Stimulated activated CD4-positive, alpha-beta T cell treated with anti-CD3 and anti-CD28 coated beads, Interleukin-1b, Interleukin-23, amount 100 ng/mL, for 1 hour (primary cell): ENCODE measurements at places on chromosomes 3 and 15.

DNA sequence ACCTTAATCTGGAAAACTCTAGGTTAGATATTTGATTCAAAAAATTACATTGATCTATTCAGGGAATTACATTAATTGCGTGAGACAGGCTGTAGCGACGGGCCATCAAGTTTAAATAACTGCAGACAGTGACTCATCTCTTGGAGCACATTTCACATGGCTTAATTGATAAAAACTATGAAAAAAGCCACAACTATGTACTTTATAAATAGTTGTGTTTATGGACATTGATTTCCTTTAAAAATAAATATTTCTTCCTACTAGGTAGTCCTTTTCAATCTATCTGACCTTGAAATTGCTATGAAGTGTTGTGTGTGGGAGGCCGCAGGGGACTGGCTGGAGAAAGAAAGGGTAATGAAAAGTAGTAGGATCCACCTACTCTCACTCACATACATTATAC, 157.8 kb downstream of the IL1RAP start:
- DNase-seq, result no peak

DNA sequence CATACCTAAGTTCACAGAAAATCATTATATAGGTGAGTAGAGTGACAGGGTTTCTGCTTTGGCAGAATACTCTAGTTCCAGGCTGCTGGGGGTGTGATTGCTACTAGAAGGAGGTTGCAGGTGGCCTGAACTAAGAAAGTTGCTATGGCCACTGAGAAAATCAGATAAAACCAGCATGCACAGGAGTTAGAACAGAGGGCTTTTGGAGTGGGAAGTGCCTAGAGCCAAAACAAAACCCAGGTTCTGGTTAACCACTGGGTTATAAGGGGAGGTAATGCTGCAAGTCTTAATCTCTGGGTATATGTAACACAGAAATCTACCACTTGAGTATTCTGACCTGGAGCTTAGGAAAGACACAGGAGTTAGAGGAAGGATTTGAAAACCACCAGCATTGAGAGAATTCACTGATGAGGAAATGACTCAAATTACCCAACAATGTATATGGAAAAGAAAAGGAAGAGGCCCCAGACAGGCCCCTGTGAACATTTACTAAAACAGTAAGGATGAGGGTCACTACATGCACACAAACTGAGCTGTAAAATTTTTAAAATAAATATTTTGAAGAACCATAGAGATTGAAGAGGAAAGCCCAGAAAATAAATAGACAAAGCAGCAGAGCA, 60.0 kb downstream of the PLOD2 start:
- no peak for DNase-seq

DNA sequence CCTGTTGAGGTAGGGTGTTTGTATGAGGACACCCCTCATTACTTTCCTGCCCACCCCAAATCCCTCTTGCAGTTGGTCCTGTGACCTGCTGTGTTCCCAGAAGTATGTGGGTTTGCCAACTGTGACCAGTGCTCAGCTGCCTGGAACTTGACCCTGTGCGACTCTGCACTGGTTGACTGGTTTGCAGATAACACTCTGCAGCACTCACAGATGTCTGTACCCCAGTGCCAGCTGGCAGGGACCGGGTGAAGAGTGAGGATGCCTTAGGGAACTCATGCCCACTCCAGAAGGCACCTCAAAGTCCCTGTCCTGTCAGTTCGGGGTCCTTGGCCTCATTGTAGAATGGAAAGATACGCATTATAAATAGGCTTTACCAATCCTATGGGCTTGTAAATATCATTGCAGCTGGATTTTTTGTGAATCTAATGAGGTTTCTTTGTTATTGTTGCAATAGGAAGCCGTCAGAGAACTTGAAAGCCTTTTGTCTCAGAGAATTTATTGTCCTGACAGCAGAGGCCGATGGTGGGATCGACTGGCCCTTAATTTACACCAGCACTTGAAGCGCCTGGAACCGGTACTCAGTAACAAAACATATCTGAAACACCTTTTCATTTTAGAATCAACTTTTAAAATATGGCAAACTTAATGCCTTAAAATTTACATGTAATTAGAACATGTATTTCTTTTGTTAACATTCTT, 18.2 kb downstream of the FAN1 start:
- no peak for DNase-seq

- no peak for DNase-seq
These were observed 31.1 kb upstream of the HHATL start for GRCh38 chr3:42733501-42734262.
